ENCODE measurements at places on chromosomes 11 and 22. TPM values are rescaled to one million over a fixed set of nuclear protein-coding genes. Genes with fewer than 3 reads are reported as not detected.

Gene TRIM48
- total RNA-seq: not detected

Gene NAALAD2
- 0.04 TPM for total RNA-seq

Gene PHLDA2
- 36.9 TPM for total RNA-seq

Gene CASP5
- not detected for total RNA-seq

Gene SCGB1A1
- total RNA-seq: not detected

Gene OR4D5
- total RNA-seq: not detected

Gene APOL4
- not detected for total RNA-seq

Gene GTPBP1
- total RNA-seq: 27.5 TPM

Gene SLN
- not detected for total RNA-seq

Gene GGTLC2
- total RNA-seq: not detected

Gene CABP4
- not detected for total RNA-seq

- DNase-seq: no peak
Measured at GRCh38 chr11:113142508-113142907, 171.9 kb upstream of the TTC12 start.

- DNase-seq: peak; percentile 17
Measured at GRCh38 chr11:40290171-40290631, 1169.3 kb downstream of the LRRC4C start.

GRCh38 chr11:132994966-132995365 lies 537.3 kb downstream of the OPCML start:
- DNase-seq: no peak

DNA sequence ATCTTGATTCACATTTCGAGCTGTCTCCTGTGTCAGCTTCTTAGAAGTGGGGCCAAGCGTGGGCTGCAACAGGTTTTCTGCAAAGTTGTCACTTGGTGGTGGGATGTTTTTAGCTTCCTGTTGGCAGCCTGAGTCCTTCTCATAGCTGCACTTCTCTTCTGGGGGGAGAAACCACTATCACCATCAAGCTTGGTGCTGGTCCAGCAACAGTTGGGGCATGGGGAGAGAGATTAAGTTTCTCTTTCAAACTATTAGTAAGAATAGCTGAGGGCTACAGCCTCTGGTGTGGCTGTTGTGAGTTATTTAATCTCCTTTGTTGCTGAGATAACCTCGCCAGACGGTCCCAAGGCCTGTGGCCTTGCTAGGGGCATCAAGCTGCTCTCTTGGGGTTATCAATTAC lies 123.3 kb upstream of the CRYBB3 start:
- DNase-seq: no peak

DNA sequence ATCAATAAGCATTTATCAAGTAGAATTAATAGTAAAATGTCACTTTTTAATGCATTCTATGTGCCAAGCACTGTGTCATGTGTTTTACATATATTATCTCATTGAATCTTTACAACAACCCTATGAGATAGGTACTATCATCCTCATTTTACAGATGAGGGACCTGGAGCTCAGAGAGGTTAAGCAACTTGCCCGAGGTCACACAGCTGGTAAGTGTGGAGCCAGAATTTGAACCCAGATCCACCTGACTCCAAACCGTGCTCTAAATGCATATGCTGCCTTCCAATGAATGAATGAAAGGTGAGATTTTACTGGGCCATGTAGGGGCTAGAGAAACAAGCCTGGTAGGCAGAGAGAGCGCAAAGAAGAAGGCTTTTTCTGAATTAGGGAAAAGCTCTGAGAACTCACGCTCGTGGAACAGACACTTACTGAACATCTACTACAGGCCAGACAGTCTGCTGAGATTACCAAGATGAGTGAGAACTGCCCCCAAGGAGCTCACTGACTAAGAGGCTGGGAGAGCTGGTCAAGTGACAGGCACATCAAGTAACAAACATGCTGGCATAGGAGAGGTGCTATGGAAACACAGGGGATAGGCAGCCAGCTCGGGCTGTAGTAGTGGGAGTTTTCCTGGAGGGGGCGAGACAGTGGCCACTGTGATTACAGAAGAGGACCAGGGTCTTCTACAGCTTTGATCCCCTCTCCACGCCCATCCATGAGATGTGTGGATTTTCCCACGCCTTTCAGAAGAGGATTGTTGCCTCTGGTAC lies 4.4 kb downstream of the ABCG4 start:
- DNase-seq: no peak

DNA sequence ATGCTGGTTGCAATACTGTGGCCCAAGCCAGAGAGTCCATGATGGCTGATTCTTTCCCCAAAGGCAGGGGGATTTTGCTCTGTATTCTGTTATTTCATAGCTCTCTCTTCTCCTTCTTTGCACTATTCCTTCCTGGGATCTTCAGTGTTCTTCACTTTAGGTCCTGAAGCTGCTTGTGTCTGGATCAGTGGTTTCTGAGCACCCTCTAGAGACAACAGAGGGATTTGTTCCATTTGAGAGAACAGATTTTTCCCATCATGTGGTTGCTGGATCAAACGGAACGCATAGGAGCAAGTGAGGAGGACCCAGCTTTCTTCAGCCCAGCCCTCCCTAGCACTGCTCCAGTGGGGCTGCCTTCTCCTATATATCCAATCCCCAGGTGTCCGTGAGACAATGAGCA lies 68.7 kb upstream of the SYN3 start:
- DNase-seq: peak; percentile 56

- no peak for DNase-seq
Measured at GRCh38 chr11:47620836-47621378, 21.5 kb downstream of the MTCH2 start.

- peak; percentile 100 for DNase-seq
Measured at GRCh38 chr11:129639300-129639699, 176.3 kb upstream of the TMEM45B start.

DNA sequence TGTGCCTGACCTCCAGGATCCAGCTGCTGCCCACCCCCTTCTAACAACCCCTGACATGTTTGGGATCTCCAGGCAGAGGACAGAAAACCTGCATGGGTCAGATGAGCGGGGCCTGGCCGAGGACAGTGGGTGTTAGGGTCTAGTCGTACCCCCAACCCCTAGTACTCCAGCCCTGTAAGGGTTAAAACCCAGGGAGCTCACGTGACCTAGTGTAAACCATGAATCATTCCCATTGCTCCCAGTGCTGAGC lies 89.1 kb upstream of the CRYBB3 start:
- DNase-seq: no peak

GRCh38 chr11:60847281-60847680 lies 5.4 kb downstream of the CCDC86 start:
- DNase-seq: no peak

GRCh38 chr11:34787895-34788294 lies 128.3 kb downstream of the APIP start:
- DNase-seq: no peak

- no peak for DNase-seq
Measured at GRCh38 chr11:14930369-14930768, 38.3 kb upstream of the CYP2R1 start.

GRCh38 chr11:58629857-58630256 lies 7.4 kb downstream of the CNTF start:
- DNase-seq: no peak

- no peak for DNase-seq
Measured at GRCh38 chr11:130858215-130858614, 58.1 kb downstream of the SNX19 start.

Measured in foreskin keratinocyte (primary cell).